Stimulated activated CD4-positive, alpha-beta T cell treated with anti-CD3 and anti-CD28 coated beads, Interleukin-1b, Interleukin-23, amount 100 ng/mL, for 1 hour (primary cell): ENCODE measurements at places on chromosomes 2 and 18.
A peak's percentile ranks its signal among the peaks of the same experiment; 100 is the strongest.

GRCh38 chr18:58781627-58782194, 83.0 kb upstream of the ZNF532 start:
- DNase-seq, result peak; percentile 41

DNA sequence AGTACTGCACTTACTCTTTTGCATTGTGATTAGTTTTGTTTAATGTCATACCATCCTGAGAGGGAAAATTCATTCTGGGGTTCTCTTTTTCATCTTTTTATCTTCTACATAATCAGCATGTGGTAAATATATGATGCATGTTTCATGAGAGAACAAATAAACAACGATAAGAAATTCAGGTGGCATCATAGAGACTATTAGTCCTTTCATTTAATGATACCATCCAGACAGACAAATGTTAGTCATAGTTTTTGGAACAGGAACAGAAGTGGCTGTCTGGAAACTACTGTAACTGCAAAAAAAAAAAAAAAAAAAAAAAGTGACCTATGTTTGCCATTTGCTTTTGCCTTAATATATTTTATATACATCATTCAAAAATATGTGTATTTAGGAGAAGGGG, 761.0 kb downstream of the EPHA4 start:
- no peak for DNase-seq

GRCh38 chr2:43146083-43146482, 80.3 kb downstream of the ZFP36L2 start:
- no peak for DNase-seq

DNA sequence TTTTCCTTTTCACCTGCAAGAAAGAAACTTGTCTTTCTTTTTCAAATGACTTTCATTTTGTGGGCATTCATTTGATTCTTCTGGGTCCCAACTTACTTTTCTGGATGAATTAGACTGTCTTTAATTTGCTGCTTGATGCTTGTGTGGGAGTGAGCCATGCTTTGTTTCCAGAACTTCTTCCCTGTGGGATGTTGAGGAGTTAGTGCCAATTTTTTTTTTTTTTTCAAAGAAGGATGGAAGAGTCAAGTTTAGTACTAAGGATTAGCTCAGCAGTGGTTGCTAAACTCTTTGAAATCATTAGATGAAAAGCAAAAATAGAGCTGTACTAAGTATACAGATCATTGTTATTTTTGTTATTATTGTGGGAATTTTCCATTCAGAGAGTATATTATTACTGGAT, 17.2 kb upstream of the KCTD1 start:
- no peak for DNase-seq

DNA sequence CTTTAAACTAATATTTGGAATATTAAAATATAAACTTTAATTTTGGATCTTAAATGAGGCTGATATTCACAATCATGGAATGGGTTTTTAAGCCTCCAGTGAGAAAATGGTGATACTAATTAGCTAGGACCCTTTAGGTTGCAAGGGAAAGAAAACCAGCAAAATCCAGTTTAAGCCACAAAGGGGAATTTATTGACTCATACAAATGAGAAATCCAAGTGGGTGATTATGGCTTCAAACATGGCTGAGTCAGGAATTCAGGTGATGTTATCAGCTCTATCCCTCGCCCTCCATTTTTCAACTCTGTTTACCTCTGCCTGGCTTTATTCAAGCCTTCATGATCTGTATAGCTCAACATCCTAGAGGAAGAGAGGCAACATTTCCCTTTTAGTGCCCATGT, 75.3 kb upstream of the DLX2 start:
- no peak for DNase-seq

GRCh38 chr2:27897717-27898116, 7.2 kb downstream of the BABAM2 start:
- DNase-seq, result no peak

DNA sequence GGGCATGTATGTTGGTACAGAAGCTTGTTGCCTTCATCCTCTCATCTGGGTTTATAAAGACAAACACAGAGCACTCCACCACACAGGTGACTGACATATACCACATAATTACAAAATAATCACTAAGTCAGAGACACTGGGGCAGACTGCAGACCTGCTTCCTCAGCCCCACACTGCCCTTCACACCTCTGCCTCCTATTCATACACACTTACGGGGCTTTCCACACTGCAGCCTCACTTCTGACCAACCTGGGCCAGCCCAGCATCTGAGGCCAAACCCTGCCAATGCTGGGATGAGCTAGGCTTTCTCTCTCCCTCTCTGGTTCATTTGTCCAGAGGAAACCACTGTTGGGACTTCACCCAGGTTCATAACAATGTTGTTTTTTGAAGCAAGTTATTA, 4.5 kb downstream of the EMX1 start:
- no peak for DNase-seq

- no peak for DNase-seq
These were observed 491.1 kb downstream of the NR4A2 start for GRCh38 chr2:155841442-155841841.

- DNase-seq, result no peak
These were observed 165.2 kb upstream of the DTNA start for GRCh38 chr18:34544930-34545329.

DNA sequence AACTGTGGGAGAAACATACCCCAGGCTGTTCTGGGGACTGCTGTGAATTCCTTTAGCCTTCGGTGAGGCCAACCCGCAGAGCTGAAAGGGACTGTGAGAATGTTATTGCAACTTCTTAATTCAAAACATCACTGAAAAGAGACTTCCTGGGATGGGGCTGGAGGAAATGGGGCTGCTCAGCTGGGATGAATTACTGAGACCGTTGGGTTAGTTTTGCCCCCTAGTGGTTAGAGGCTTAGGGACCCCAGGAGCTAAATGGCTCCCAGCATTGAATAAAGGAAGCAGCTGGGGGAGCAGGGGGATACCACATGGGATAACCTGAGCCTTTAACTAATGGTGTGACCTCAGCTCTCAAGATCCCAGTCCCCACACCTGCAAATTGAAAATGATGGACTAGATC, 941.1 kb upstream of the FANCL start:
- DNase-seq, result no peak
